ENCODE measurements at places on chromosomes 5 and 9.

- no peak for DNase-seq
These were observed 52.3 kb downstream of the UGCG start for GRCh38 chr9:111948951-111949350.

DNA sequence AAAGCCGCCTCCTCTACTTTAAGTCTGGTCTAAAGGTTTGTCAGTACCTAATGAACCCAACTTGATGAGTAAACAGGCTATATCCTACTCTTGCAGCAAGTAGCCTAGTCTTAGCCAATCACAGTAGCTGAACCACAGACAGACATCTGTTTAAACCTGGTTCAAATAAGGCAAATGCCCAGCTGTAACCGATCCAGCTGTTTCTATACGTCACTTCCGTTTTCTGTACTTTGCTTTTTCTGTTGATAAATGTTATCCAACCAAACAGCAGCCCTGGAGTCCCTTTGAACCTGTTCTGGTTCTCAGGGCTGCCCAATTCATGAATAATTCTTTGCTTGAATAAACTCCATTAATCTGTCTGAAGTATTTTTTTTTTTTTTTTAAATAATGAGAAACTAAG, 76.9 kb upstream of the EQTN start:
- no peak for DNase-seq

DNA sequence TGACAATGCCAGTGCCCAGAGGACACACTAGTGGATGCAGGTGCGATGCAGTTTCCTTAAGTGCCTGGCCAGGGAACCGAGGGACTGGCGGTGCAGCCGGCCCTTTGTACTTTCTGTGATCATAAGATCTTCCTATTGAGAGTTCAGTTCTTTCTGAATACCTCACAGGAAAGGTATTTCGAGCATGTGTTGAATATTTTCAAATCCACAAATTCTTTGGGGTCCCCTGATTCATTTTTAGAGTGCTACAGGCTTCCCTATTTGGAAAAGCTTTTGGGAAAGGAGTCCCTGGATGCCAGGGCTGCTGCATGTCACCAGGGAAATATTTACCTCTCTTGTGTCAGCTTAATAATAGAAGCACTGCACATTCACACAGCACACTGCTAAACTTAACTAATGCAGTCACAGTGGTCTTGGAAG, 281.5 kb downstream of the GADD45G start:
- DNase-seq: no peak

GRCh38 chr9:133519693-133520092, 5.1 kb downstream of the MYMK start:
- DNase-seq: peak; percentile 43

DNA sequence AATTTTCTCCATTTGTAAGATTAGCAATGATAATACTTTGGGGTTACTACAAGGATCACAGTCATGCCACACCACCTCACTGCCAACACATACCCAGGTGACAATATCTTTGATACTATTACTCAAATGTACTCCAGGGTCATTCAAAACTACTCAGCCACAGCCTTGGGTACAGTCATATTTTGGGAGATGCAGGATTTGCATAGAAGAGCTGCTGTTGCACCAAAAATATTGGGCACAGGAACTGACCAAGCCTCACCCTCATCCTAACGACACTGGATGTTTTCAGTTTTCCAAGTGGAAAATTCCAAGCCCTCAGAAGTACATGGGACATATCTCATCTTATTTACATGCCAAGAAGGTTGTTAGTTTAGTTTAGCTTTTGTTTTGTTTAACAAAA, 120.9 kb upstream of the C6 start:
- no peak for DNase-seq

- DNase-seq: no peak
These were observed 13.5 kb downstream of the ADAMTS2 start for GRCh38 chr5:179331591-179332375.

DNA sequence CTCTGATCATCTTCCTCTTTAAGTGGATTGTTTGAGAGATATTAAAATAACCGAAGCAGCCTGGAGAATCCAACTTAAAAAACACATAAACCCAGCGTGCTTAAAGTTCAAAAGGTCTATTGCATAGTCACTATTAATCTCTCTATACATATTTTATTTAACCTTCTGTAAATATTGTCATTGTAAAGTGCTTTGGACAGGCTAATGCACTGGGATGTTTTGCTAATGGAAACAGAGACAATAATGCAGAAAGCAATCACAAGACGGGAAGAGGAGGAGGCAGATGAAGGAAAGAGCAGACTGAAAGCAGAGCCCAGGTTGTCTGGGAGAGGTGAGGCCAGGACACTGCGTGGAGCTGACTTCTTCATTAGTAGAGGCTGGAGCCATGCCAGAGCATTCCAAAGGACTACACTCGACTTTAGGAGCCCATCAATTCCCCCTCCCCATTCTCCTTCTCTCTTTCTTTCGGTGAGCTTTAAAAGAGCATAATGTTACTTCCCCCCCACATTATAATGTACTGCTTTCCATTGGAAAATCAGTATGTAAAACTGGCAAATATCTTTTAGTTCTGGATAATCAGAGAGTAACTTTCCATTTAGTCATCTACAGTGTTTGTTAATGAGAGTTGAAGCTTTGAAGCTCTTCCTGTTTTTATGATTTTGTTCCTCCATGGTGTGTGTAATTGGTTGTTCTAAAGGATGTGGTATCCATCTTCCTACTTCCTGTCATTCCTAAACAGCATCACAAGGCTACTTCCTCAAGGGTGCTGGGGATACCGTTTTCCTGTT, 307.3 kb upstream of the MPDZ start:
- DNase-seq: no peak

DNA sequence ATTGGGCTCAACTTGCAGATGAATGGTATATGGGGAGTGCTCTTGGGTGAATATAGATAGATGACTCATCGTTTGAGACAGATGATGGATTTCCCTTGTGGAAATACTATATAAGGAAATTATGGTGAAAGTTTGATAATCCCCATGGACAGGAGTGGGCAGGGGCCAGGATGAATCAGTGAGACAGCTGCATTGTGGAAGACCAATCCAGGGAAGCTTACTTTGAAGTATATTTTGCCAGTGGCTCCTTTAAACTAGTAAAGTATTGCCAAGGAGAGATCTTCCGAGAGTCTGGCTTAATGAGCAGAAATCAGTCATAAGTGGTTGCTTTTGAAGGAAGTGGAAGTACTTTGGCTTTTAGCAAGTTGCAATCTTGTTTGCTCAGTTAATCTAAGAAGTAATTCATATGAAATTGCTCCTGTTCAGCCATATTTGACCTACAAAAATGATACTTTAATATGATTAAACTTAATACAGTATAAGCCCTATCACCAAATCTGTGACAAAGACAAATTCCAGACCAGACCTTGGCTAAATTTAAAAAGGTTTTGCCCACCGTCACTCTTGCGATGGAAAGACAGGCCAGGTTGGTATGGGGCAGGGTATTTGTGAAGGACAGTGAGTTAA, 9.3 kb upstream of the TNC start:
- DNase-seq: peak; percentile 50

DNA sequence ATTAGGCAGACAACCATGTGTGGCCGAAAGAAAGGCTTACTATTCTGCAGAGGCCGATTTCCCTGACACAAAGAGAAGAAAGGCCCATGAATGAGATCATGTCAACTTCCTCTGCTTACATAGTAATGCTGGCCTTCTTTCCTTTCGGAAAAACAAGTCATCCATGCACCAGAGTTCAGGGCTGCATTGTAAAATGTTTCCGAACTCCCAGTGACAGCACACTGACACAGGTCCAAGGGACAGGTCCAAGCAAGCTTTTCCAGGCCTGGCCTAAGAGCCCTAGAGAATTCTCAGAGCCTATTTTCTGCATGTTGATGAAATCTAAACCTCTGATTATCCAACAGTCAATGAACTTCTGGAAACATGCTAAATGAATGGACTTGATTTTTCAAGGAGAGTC, 140.9 kb downstream of the ZNF608 start:
- DNase-seq: no peak

DNA sequence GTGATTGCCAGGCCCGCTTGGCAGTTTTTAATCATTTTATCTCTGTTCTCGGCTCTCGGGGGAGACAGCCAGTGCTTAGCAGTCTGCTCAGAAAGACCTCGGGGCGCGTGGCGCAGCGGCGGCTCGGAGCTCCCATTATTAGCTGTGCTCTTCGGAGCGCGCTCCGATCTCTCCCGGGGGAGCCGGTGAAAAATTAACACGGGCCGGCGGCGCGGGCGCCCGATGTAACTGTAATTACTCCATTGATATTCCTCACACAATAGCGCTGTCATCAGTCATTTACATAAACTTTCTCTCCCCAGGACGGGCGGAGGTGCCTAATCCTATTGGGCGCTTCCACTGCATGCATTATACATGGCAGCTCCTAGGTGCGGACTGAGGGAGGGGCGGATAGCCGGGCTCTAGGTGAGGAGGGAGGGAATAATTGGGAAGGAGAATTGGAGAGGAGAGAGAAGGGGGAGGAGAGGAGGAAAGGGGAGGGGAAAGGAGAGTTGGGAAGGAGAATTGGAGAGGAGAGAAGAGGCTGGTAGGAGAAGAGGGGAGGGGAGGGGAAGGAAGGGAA, 24.9 kb downstream of the LMX1B start:
- no peak for DNase-seq

DNA sequence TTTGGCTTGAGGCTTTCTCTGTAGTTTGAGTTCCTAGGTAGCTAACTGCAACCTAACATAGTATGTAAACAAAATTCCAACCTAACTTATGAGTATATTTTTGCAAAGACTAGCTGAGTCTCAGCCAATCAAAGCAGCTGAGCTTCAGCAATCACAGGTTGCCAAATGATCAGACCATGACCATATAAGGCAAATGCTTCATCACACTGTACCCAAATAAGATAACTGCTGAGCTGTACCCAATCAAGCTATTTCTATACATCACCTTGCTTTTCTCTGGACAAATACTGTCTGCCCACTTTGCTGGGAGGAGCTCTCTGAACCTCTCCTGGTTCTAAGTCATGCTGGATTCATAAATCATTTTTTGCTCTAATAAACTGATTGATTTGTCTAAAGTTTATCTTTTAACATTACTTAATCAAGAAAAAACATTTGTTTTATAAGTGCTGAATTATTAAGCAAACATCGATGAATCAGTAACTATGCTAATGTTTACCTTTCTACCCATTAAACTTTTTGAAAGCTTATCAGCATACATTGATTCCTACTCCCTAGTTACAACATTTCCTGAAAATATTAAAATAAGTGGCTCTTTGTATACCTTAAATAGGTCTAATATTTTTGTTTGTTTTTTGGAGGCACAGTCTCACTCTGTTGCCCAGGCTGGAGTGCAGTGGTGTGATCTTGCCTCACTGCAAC, 129.7 kb upstream of the PCA3 start:
- no peak for DNase-seq

- no peak for DNase-seq
These were observed 58.9 kb upstream of the RXRA start for GRCh38 chr9:134267305-134267880.
